ENCODE measurements at places on chromosomes 12 and 14.
A peak's percentile ranks its signal among the peaks of the same experiment; 100 is the strongest.

DNA sequence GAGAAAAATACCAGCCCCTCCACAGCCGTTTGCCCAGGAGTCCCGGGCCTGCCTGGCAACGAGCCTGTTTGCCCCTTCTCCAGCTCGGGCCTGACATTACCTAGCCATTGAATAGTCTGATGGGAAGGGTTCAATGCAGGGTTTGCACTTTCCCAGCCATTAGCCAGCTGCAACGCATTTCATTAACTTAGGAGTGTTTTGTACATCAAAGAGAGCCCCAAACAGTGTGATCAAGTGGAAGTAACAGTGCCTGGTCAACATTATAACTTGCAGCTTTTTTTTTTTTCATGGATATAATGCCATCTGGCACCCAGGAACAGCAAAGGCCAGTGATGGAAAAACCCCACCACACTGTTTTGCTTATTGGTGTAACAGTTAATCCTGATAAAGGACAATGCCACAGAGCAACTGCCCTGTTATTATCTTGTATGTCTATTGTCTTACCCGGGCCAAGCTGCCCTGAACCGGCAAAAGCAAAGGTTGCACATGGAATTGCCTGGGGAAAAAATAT, 38.0 kb downstream of the BTG1 start:
- DNase-seq, result no peak

GRCh38 chr14:70527501-70528105, 7.2 kb downstream of the ADAM20 start:
- no peak for DNase-seq

DNA sequence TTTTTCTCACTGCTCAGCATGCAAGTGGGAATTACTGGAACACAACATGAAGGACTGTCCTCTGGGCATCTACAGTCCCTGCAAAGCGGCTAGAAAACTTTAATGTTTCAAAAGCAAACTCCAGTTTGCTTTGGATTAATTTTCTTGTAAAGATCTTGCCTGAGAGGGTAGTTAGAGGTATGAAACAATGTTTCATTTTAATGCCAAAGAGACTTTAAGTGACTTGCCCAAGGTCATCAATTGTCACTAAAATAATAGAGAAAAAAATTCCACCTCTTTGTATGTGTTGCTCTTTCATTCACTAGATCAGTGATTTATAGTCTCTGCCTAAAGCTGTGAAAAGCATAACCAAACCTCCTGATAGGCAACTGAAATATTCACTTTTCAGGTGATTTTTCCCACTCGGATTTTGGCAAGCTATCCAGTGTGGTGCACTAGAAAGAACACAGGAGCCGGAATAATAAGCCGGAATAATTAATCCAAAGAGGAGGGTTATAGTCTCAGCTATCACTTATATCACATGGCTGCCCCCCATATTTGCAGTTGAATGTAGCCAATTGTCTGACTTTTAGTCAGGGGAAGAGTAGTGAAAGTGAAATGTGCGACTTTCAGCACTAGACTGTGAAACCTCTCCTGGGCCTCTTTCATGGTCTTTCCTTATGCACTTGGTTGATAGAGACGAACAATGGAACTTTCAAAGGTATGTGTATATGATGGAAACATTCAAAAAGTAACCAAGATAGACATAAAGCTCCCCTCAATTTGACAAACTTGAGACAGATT, 107.7 kb downstream of the SLC6A15 start:
- no peak for DNase-seq

DNA sequence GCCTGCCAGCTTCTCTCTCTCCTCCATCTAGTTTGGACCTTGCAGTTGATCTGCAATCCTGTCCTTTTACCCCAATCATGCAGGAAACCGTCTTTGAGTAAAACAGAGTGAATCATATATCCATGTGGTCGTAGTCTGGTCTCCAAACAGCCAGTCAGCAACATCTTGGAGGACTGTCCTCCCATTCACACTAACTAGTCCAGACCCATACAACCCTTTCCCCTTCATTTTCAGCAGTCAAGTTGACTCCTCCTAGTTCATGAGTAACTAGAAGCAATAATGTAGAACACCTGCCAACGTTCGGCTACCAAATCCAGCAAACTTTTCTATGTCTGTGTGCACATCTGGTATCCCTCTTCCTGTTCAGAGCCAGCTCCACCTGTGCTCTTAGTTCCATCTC, 10.8 kb upstream of the BIN2 start:
- DNase-seq, result no peak

- no peak for DNase-seq
Observed at GRCh38 chr12:97313471-97314190, 149.0 kb upstream of the RMST start.

DNA sequence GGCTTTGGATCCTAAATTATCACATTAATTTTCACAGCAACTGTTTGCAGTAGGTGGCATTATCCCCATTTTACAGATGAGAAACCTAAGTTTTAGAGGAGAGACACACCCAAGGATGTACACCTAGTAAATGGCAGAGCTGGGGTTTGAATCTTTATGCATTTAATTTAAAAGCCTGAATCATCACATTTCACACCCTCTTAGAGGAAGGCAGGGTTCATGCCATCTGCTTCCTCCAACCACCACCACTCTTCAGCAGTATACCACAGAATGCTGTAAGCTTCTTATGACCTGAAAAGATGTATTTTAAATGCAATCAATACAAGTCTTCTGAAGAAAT, 90.3 kb downstream of the CRADD start:
- no peak for DNase-seq

DNA sequence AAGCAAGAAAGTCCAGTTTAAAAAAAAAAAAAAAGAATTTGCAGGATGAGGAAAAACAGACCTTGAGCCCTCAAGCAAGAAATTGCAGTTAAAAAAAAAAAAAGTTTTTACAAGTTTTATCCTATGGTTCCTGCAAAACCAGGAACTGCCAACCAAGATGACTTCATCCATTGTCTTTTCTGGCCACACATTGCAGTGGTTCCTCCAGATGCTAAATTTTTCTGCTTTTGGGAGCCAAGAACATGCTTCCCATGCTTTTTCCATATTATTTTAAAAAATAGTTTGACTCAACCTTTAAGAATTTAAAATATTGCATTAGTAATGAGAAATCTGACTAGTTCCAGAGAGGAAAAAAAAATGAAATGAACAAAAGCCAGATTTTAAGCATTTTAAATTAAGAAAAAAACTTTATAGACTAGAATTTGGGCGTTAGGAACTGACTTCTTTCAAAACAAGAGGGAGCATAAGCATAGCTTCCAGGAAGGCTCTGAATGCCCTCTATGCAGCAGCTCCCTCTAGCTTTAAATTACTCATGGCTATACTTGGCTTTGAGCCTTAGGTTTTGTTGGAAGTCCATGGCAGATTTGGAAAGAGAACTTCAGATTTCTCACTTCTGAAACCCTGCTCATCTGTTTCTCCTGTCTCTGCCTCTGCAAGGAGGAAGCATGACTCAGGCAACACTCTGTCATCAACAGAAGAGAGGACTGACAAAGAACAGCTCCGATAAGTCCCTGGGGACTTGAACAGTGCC, 124.5 kb downstream of the GPR65 start:
- peak; percentile 8 for DNase-seq

- DNase-seq, result peak; percentile 89
Observed at GRCh38 chr14:52313903-52314594, at the start of gene PTGER2. Gene PTGER2 (plus strand): TSS chr14:52314312. CDS start chr14:52314549, 237 bp downstream.

All from CD4-positive, alpha-beta T cell treated with Interleukin-1 beta for 1 hour (primary cell).